ENCODE measurements at places on chromosomes 2 and 18. TPM values are rescaled to one million over a fixed set of nuclear protein-coding genes. Genes with fewer than 3 reads are reported as not detected.

DNA sequence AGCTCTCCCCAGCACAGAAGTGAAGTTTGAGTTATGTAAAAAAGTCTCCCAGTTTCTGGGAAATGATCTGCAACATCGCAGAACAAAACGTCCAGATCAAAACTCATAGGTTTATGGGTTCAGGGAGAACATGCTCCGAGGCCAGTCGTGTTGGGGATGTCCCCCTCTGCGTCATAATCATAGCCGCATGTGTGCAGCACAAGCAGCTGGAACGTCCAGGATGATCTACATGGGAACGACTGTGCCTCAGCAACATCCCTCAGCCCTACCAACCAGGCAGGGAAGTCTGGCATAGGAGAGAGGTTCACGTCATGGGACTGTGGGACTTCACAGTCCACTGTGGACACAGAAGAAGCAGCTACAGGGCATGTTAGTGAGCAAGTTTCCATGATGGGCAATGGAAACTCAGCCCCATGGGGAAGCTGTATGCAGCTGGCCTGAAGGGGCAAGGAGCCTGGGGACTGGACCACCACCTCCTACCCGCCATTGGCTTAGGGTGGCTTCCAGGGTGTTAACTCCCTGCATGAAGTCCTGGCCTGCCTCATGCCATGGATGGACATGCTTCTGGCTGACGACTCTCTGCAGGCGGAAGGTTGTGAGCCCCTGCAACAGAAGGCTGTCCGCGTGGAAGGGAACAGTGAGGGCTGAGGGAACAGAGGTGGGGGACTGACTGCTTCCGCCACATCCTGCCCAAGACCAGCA lies 96.9 kb downstream of the COPS8 start:
- no peak for DNase-seq

DNA sequence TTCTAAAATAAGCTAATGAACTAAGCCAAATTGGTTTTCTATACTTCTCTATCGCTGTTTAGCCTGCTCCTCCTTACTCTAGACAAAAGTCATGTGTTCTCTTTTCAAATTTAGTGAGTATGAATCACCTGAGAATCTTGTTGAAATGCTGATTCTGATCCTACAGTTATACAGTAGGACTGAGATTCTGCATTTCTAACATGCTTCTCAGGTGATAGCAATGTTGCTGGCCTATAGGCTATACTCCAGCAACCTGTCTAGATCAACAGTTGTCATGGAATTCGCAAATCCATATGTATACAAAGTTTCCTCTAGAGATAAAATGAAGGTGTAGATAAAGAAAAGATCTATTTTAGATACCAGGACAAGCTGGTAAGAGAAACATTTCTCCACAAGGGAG lies 62.9 kb downstream of the MEMO1 start:
- DNase-seq = no peak

The MOCOS gene
- 0.09 TPM for polyA plus RNA-seq

- no peak for DNase-seq
These were observed 182.3 kb downstream of the FAM210A start for GRCh38 chr18:13543811-13544732.

The ALPG gene
- polyA plus RNA-seq = not detected

The SPR gene
- polyA plus RNA-seq = 3.6 TPM

The ONECUT2 gene
- 0.38 TPM for polyA plus RNA-seq
